ENCODE measurements at places on chromosomes 1 and 21. TPM values are rescaled to one million over a fixed set of nuclear protein-coding genes. Genes with fewer than 3 reads are reported as not detected.

DIO1 gene
- total RNA-seq: not detected

CACNA1E gene
- total RNA-seq: 8.8 TPM

LIN28A gene
- 97.3 TPM for total RNA-seq

OR2L8 gene
- total RNA-seq: 0.61 TPM

DNA sequence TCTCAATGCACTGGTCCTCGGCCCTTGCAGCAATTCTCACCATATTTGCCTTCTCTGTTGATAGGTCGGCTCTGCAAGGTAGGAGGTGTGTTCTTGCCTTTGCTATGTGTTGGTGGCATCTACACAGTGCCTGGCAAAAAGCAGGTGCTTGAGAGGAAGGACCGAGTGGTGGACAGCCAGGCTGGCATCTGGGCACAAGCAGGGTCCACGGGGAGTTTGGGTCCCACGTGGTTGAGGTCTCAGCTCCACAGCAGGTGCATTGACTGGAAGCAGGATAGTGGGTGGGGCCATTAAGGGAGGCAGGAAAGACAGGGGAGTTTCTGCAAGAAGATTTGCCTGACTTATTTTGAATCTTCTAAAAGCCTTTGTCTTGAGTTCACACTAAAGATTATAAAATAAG, 81.2 kb upstream of the WNT4 start:
- peak; percentile 3 for DNase-seq

DNA sequence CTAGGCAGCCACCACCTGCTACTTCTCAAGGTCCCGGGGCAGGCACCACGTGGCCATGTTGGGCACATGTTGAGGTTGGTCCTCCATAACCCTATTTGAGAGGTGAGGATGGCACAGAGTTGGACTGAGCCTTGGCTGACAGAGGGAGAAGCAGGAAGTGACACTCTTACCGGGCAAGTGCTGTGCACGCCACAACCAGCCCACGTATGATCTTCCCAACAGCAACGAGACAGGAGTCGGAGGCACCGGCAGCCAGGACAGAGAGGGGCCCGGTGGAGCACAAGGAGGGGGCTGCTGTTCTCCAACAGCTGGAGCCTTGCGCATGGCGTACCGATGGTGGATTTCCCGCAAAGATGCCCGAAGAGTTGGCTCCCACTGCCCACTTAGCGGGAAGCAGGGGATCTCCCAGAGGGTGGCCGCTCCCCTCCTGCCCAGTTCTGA, 3.4 kb downstream of the CLEC20A start:
- no peak for DNase-seq

GRCh38 chr1:36864823-36865601, 169.3 kb downstream of the GRIK3 start:
- DNase-seq: no peak

DNA sequence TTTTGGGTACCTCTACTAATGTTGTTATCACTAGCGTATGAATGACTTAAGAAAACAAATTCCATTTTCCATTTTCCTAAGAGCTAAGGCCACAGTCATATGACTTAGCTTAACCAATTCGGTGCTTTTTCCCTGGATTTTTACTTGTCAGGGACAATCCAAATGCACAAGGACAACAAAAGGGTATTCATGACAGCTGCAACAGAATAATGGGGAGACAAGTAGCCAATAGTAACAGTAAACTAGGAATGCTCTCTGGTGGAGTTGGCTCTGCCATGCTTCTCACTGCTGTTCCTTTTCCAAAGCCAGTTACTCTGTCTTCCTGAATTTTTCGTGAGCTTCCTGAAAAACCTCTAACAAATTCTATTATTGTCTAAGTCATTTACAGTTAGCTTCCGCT, 52.9 kb downstream of the LRRIQ3 start:
- DNase-seq: no peak

GRCh38 chr1:236875975-236876374, 80.9 kb downstream of the MTR start:
- no peak for DNase-seq

- no peak for DNase-seq
These were observed 19.5 kb upstream of the PSMB2 start for GRCh38 chr1:35660581-35661473.

DNA sequence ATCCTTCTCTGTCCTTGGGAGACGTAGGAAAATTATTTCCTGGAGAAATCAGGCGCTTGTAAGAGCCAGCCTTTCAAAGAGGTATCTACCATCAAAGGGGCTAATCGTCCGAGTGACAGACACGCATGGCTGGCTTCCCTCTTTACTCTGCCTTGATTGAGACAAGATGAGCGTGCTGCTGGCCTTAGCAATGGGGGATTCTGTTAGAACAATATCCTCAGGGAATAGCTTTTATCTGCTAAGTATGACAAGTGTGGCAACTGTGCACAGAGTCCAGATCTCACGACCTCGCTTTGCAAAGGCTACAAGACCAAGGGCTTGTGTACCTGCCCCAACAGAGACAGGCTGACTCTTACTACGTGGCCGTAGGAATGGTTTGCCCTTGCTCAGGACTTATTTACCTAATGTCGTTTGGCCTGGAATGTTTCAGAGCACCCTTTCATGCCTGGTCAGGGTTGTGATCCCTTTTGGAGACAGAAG, 417.1 kb downstream of the KIF26B start:
- DNase-seq: peak; percentile 42

- DNase-seq: no peak
These were observed 15.2 kb downstream of the RIPK4 start for GRCh38 chr21:41751611-41752011.

DNA sequence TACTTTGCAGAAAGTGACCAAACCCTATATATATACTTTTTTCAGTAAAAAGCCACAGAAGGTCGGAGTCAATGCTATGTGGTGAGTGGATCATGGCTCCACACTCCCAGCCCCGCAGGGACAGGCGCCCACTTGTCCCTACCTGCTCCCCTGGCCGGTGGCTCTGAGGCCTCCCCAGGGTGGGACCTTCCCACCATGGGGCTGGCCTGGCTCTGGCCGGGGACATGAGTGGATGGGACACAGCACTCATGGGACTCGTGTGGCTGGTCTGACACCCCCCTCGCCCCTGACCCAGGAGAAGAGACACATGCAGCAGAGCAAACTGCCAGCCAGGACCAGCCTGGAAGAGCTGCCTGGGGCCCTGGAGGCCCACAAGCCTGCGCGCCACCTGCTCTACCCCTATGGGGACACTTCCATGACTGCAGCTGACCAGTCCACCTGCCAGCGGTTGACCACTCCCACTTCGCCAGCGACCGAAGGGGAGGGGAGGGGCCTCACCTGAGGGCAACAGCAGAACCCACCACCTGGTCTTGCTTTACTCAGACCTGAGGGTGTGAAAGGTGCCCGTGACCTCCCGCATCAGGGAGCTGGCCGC, 2.2 kb downstream of the SPATC1L start:
- no peak for DNase-seq

DNA sequence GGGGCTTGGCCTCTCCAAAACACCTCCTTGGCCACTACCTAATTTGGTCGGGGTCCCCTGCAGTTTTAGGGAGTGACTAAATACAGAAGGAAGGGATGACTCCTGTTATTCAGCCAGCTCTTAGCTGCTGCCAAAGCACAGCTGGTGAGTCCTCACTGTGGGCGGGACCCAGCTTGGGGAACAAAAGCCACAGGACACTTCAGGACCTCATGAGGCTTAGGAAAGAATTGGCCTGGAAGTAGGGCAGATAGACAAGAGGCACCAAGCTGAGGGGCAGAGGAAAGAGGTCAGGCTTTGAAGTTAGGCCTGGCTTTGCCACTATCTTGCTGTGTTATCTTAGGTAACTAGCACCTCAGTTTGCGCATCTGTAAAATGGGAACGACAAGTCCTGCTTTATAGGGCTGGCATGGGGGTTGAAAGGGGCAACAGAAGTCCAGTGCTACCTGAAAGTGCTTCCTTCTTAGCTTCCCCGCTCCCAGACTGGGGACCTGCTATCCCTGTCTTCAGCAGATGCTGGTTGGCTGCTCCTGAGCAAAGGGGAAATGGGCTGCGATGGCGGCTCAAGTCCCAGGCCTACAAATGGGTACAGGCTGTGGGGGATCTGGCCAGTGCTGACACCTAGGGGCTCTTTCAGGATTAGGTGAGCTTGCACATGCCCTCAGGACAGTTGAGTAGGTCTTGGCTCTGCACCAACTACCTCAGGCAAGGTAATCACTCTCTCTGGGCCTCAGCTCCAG, 15.7 kb downstream of the IFI6 start:
- DNase-seq: no peak

DNA sequence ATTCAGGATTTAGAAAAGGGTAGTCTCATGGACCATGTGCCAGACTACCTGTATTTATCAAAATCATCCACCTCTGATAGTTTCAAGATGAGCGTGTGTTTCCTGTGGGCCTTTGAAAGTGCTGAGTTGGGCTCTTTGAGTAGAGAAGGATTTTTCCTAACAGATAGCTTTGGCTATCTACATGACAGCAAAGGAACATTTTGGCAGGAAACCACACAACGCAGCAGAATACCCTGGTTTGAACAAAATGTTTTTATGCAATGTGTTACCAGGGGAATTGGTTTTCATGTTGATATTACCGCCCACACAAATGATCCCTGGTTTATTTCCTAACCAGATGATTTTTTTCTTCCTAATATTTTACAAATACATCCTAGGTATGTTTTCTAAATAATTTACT, 431.4 kb downstream of the NEGR1 start:
- DNase-seq: no peak

DNA sequence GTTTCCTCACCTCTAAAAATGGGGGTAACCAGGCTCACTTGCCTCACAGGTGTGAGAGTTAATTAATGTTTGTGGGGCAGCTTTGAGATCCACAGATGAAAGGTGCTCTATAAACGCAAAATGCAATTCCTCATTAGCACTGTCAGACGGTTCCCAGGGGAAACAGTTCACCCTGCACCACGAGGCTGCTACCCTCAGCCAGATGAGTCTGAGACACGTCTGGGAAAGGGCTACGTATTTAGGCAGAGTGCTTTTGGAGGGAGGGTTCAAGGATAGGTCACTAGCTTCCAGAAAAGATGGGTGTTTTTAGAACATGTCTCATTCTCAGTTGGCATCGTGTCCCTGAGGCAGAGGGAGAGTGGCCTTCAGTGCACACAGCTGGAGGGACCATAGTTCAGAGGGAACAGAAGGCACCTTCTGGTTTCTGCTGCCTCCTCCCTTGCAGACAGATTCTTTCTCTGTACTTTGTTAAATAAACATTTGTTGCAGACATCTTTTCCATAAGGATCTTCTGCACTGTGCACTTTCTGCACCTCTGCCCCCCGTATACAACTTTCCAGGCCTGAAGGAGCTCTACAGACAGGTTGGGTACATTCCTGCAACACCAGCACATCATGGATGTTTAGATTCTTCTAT, 139.9 kb downstream of the CLIC6 start:
- no peak for DNase-seq

- no peak for DNase-seq
These were observed 10.3 kb downstream of the C1orf141 start for GRCh38 chr1:67124455-67124854.

DNA sequence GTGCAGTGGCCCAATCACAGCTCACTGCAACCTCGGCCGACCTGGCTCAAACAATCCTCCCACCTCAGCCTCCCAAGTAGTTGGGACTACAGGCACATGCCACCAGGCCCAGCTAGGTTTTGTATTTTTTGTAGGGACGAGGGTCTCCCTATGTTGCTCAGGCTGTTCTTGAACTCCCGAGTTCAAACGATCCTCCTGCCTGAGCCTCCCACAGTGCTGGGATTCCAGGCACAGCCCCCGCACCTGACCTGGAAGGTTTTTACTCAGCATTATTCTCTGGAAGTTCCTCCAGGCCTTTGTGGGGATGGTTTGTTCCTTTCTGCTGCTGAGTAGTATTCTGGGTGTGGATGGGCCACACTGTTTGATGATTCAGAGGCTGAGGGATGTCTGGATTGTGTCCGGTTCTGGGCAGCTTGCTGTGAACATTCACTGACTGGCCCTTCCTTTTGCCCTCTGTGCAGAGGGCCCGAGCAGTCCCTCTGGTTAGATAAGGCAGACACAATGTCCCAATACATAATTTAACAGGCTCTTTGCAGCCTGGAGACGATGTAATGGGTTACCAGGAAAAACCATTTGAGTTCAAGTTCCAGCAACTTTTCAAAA, 6.0 kb upstream of the TRAPPC10 start:
- no peak for DNase-seq

GRCh38 chr1:71561206-71561605, 480.4 kb upstream of the ZRANB2 start:
- no peak for DNase-seq

DNA sequence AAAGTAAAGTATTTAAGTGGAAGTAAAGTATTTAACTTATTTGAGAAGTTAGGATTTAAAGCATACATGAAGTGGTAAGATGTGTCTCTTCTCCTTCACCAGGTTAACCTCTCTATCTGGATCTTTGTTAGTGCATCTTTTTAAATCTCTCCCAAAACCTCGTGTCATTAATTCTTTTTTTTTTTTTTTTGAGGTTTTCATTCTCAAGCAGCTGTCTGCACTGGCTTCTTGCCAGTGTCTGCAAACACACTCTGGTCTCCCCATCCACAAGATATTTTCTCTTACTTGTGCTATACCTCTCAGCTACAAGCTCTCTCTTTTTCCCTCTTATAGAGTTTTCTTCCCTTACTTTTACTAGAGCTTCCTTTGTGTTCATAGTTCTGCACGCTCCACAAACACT, 49.0 kb downstream of the CLDN17 start:
- DNase-seq: no peak

DNA sequence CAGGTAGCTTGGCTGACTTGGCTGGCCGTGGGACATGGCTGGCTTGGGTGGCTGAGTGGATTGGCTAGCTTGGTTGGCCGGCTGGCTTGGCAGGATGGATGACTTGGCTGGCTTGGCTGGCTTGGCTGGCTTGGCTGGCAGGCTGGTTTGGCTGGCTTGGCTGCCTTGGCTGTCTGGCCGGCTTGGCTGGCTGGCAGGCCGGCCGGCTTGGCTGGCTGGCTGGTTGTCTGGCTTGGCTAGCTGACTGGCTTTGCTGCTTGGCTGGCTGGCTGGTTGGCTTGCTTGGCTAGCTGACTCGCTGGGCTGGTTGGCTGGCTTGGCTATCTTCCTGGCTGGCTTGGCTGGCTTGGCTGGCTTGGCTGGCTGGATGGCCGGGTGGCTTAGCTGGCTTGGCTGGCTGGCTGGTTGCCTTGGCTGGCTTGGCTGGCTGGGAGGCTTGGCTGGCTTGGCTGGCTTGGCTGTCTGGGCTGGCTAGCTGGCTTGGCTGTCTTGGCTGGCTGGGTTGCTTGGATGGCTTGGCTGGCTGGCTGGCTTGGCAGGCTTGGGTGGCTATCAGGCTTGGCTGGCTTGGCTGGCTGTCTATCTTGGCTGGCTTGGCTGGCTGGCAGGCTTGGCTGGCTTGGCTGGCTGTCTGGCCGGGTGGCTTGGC, 129.7 kb upstream of the FAM72C start:
- DNase-seq: peak; percentile 18
